ENCODE measurements at places on chromosomes 11 and 22. TPM values are rescaled to one million over a fixed set of nuclear protein-coding genes. Genes with fewer than 3 reads are reported as not detected.

Gene GLYAT
- total RNA-seq = 0.59 TPM

Gene MMP8
- total RNA-seq = not detected

Gene MS4A12
- total RNA-seq = not detected

Gene SIAE
- 77.7 TPM for total RNA-seq

Gene SLC22A8
- not detected for total RNA-seq

Gene PKP3
- 0.84 TPM for total RNA-seq

Gene CPT1B
- 458 TPM for total RNA-seq

Gene MS4A8
- total RNA-seq = not detected

Gene ISX
- total RNA-seq = not detected

Gene CDON
- 15.9 TPM for total RNA-seq

Gene LMO1
- 2.6 TPM for total RNA-seq

Gene HTR3A
- not detected for total RNA-seq

Gene MS4A15
- not detected for total RNA-seq

Gene MYO7A
- 4.6 TPM for total RNA-seq

Gene HTR3B
- not detected for total RNA-seq

Gene CDC42EP1
- total RNA-seq = 14.6 TPM

Gene WNT7B
- total RNA-seq = not detected

Gene TMEM123
- total RNA-seq = 75.9 TPM

Gene TEX54
- not detected for total RNA-seq

Gene ARHGEF17
- total RNA-seq = 52.0 TPM

Gene SIK2
- 17.8 TPM for total RNA-seq

Gene OR52A1
- not detected for total RNA-seq

Gene C1QTNF6
- 1.1 TPM for total RNA-seq

Gene KCTD14
- 0.15 TPM for total RNA-seq

Gene KCNQ1
- 49.7 TPM for total RNA-seq

Gene MFRP
- not detected for total RNA-seq

Gene GGT5
- 19.8 TPM for total RNA-seq

Gene TUBA8
- 298 TPM for total RNA-seq

Gene DDTL
- total RNA-seq = 1.6 TPM

Gene IGF2
- 88.2 TPM for total RNA-seq

Gene SRPRA
- 68.6 TPM for total RNA-seq

Gene KRTAP5-2
- total RNA-seq = not detected

Gene OR10G6
- not detected for total RNA-seq

Gene PTPRCAP
- total RNA-seq = 2.0 TPM

Gene LDHAL6A
- total RNA-seq = not detected
